ENCODE measurements at places on chromosomes 12 and 14.

DNA sequence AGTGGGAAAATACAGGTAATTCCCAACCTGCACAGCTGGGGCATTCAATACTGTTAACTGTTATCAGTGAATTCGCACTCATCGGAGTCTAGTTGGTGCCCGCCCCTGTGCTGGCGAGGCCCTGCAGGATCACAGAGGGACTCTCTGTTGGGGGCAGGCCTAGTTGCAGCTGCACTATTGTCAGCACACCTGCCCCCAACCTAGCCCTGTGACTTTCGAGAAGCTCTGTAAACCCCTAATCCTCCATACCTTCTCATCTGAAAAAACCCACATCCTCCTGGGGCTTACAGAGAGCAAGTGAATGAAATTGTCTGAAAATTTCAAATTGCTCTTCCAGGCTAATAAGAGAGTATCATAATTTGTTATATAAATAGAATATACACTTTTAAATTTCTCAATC, 132.2 kb upstream of the NUDT4 start:
- peak; percentile 89 for ATAC-seq

DNA sequence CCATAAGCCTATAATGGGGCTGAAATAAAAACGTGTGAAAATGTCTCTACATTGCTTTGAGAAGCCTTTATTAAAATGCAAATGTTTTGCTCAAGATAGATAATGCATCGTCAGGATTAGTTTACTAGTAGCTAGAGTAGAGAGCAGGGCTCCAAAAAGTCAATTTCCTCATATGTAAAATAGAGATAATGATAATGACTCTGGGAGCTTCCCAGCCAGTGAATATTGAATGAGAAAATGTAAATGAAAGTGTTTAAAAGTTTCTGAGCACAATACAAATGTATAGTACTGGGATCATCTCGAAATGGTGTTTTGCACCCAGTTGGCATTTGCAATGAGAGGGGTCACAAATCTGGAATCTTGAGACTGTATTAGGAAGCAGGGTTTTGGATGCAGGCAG, 135.3 kb downstream of the OTOGL start:
- no peak for ATAC-seq

- ATAC-seq: peak; percentile 50
Observed at GRCh38 chr12:14845350-14845750, 2.0 kb upstream of the ART4 start.

DNA sequence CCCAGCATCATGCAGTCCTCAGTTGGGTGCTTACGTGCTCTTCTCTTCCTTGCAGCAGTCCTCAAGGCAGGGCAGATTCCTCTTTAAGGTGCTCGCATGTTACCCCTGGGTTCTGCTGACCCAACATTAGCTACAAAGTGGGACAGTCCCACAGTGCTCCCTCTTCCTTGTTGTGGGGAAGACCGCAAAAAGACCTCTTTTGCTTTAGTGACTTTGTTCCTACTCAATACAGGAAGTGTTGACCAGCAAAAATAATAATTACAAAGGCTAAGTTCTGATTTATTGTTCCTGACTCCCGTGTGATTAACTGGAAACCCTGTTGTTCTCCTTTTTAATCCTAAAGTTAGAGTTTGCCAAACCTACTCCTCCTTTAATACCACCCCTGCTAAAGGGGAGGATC, 13.7 kb downstream of the PIGH start:
- peak; percentile 27 for ATAC-seq

- no peak for ATAC-seq
Observed at GRCh38 chr14:84750284-84750683, 779.7 kb upstream of the FLRT2 start.

GRCh38 chr14:36935976-36936678, 236.3 kb downstream of the SLC25A21 start:
- ATAC-seq: no peak

- ATAC-seq: no peak
Observed at GRCh38 chr12:104956870-104957718, 996 bp downstream of the SLC41A2 start.

GRCh38 chr12:77782034-77782433, 48.7 kb upstream of the NAV3 start:
- ATAC-seq: no peak

- peak; percentile 86 for ATAC-seq
Observed at GRCh38 chr12:92297932-92298696, 152.5 kb upstream of the BTG1 start.

GRCh38 chr14:99909513-99910064, 116.4 kb downstream of the EML1 start:
- no peak for ATAC-seq

GRCh38 chr12:12562016-12562483, 613 bp downstream of the DUSP16 start:
- no peak for ATAC-seq

- ATAC-seq: no peak
Observed at GRCh38 chr14:94476023-94476422, at the start of gene SERPINA9. Gene SERPINA9 (minus strand): TSS chr14:94476197. CDS start chr14:94469840, 6,357 bp downstream.

DNA sequence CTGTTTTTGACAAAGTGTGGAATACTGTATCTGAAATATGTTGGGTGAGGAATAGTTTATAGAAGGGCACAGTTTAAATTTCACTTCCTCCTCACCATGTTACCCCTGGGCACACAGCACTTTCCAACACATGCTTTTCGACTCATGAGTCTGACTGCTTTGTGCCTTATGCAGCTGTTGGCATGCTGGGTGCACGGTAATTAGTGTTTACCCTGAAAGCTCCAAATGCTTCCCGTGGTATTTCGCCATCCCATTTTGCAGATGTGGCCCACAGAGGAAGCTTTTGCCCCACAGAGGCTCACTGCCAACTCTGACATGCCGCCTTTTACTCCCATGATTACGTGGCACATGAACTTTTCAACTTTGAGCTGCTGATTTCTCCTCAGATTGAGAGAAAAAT, 168.6 kb downstream of the PRKCH start:
- ATAC-seq: no peak

- ATAC-seq: no peak
Observed at GRCh38 chr14:51284241-51284640, 44.2 kb downstream of the TMX1 start.

GRCh38 chr14:71451501-71451900, 480.7 kb upstream of the RGS6 start:
- no peak for ATAC-seq

DNA sequence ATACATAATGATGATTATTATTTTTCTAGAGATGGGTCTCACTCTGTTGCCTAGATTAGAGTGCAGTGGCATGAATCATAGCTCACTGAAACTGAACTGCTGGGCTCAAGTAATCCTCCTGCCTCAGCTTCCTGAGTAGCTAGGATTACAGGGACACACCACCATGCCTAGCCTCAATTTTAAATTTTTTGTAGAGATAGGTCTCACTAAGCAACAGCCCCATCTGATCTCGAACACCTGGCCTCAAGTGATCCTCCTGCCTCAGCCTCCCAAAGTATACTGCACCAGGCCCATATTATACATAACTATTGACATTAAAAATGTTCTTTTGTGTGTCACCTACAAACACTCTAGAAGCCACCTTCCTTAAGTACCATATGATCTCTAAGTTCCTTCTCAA, 3.4 kb downstream of the TXNRD1 start:
- ATAC-seq: no peak
